ENCODE measurements at places on chromosomes 16 and 17. TPM values are rescaled to one million over a fixed set of nuclear protein-coding genes. Genes with fewer than 3 reads are reported as not detected.

- no peak for DNase-seq
Observed at GRCh38 chr16:54208237-54208636, 78.3 kb downstream of the IRX3 start.

DNA sequence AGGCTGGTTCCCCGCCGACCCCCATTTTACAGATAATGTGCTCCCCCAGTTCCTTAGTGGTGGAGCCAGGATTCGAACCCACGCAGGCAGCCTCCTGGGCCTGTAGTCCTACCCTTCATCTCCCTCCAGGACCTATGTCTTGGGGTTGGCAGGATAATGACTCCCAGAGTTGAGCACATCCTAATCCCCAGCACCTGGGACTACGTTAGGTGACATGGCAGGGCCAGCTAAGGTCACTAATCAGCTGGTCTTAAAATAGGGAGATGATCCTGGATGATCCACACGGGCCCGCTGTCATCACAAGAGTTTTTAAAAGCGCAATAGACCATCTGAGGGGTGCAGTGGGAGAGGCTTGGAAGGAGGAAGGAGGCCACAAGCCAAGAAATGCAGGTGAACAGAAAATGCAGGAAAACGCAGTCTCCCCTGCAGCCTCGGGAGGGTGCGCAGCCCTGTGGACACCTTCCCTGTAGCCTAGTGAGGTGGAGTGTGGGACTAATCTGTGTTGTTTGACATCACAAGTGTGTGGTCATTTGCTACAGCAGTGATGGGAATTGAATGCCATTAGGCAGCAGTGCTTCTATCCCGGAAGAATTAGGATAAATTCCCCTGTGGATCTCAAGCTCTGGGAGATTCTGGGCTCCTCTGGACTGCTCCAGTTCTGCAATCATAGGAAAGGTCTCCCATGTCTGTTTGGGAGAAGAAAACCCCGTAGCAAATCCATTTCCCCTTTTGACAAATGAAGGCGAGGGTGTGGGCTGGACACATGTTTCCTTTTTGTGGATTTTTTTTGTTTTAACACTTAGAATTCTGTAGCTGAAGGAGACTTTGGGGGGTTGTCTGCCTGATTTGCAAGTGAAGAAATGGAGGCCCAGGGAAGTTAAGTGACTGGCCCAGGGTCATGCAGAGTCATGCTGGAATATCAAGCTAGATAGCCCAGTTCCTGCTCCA is 297.7 kb downstream of the SEC14L1 start:
- DNase-seq, result no peak

The RNF157 gene
- total RNA-seq, result 18.9 TPM

GRCh38 chr17:34553907-34554306 is 25.5 kb upstream of the TMEM132E start:
- no peak for DNase-seq

GRCh38 chr17:64457156-64457555 is 8.2 kb downstream of the MILR1 start:
- no peak for DNase-seq

DNA sequence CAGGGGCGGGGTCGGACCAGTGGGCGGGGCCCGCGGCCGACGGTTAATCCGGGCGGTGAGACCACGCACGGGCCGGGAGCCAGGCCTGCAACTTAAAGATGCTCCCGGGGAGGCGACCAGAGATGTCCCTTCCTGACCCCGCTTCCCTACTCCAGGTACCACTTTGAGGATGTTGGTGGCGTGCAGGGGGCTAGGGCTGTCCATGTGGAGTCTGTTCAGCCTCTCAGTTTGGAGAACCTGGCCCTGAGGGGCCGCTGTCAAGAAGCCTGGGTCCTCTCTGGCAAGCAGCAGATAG is 580 bp downstream of the RANGRF start:
- no peak for DNase-seq

- no peak for DNase-seq
Observed at GRCh38 chr17:1907909-1908698, 78.3 kb downstream of the RPA1 start.

DNA sequence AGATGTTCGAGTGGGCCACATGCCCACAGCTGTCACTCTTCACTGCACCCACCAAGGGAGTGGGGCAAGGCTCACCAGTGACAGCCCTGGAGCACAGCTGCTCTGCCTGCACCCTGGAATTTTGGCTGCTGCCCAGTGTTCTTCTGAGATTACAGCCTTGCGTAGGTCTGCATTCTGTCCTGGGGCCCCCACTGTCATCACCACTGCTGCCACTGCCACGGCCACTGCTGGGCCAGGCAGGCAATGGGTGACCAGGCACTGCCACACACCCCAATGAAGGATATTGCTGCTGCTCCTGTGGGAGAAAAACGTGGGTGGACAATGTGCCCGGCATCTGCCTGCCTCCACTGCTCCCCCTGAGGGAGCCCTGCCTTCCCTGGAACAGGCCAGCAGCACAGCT is 1717.0 kb downstream of the TP53TG3F start:
- no peak for DNase-seq

- DNase-seq, result no peak
Observed at GRCh38 chr17:69423450-69423849, 9.0 kb downstream of the MAP2K6 start.

GRCh38 chr16:307691-308312 is 24.8 kb downstream of the PDIA2 start:
- no peak for DNase-seq

- no peak for DNase-seq
Observed at GRCh38 chr16:78763821-78764440, 664.5 kb downstream of the WWOX start.

GRCh38 chr17:63929860-63930766 is 2.0 kb downstream of the CD79B start:
- no peak for DNase-seq

GRCh38 chr16:85557083-85557970 is 55.8 kb upstream of the GSE1 start:
- no peak for DNase-seq

DNA sequence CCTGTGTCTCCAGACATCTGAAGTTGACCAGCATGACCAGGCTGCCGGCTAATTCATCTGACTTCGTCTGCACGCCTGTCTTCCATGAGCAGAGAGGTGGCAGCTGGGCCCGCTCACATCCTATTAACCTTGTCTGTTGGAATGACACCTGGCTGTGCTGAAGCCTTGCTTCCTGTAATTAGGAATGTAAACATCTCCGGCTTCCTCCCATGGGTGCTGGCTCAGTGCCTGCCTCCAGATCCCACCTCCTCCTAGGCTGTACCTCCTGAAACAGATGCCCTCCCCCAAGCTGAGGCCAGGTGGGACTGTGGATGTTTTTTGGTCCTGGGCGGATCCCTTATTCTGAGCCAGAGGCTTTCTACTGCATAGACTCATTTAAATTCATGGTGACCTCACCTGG is 296.3 kb downstream of the HS3ST4 start:
- DNase-seq, result no peak

- DNase-seq, result no peak
Observed at GRCh38 chr17:64064331-64064730, 43.9 kb upstream of the ICAM2 start.

Measured in tibial nerve (tissue), 4 donors.